ENCODE measurements at places on chromosomes 3 and 15. TPM values are rescaled to one million over a fixed set of nuclear protein-coding genes. Genes with fewer than 3 reads are reported as not detected.

Gene MNS1
- 0.74 TPM for total RNA-seq

Gene RASL12
- not detected for total RNA-seq

Gene TMEM212
- total RNA-seq, result not detected

Gene MRAS
- total RNA-seq, result 11.5 TPM

Gene CA12
- total RNA-seq, result 0.79 TPM

Data from dermis blood vessel endothelial cell (primary cell).